Stimulated activated CD4-positive, alpha-beta T cell treated with anti-CD3 and anti-CD28 coated beads, Interleukin-15, amount 100 ng/mL, for 1 hour (primary cell): ENCODE measurements at places on chromosomes 2 and 18.

DNA sequence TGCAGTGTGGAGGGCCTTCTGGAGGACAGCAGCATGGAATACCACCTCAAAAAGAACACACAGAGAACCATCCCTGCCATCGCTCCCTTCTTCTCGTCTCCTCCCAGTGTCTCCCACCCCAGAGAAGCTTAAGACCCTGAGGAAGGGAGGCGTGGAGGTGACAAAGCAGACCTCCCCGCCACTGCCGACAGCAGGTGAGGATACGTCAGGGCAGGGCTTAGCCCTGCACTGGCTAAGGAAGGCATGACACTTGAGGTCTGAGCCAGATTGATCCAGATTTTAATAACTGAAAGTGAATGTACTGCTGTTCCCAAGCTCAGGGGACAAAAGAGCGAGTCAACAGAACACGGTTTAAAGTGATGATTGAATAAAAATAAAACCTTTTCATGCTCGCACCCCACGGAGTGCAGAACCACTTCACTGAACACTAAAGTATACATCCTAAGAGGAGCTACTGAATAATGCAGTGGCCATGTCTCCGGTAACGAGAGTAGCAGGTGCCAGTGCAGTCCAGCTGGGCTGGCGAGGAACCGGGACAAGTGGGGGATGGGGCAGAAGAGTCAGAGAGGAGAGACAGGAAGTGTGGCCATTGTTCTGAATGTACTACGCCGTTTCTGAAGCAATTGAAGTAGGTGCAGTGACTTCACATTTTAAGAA is 391.0 kb downstream of the CDH2 start:
- no peak for DNase-seq

DNA sequence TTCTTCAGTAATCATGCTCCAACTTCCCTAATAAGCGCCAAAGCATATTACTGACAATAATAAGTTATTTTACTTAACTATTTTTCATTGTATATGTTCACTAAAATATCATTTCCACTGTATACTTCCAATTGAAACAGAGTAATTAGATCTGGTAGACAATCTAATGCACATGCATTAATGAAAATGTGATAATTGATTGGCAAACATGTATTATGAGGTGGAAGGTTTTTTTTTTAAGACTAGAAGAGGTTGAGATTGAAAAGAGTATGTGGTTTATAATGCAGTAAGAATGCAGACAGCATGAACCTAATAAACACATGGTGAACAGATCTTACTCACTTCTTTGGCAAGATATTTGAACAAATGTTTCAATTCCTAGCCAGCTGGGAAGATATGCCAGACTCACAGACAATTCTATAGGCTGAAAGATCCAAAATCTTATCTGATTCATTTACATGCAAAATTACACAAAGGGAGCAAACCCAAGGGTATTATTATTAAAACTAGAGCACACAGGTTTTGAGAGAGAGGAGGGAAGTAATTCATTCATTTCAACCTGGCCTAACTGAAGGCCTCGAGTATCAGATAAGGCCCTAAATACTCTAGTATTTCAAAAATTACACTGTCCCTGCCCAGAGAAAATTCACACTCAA is 2.8 kb downstream of the NCKAP1 start:
- DNase-seq, result no peak

DNA sequence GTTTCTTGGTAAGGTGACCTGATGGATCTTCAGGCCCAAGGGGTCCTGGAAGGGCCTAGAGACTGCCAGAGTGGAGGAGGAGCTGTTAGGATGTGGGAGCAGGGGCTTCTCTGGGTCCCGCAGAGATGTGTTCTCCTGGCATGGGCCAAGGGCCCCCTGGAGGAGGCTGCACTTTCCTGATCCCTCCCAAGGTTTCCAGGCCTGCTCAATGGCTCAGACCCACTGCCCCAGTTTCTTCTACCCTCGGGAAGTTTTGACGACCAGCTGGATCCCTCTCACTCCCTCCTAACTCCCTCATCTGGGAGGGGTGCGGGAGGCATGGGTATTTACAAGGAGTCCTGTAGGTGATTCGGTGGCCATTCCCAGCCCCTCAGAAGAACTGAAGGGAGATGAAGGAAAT is 36.1 kb downstream of the COA5 start:
- DNase-seq, result no peak

GRCh38 chr2:143261986-143262385 is 132.8 kb downstream of the ARHGAP15 start:
- no peak for DNase-seq

DNA sequence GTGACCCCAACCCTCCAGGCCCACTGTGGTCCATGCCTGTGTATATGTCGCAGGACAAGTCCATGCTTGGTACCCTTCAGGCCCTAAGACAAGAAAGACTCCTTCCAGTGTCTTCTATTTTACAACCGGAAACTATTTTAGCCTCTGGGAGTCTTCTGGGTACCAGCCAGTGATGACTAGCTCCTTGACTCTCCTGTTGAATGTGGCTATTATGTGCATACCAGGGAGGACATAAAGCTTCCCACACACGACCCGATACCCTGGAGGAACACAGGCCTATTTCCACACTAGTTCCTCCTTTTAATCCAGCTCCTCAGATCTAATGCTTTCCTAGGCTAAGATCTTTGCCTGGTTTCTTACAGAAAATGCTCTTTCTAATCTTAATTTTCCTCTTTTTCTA is 178.1 kb downstream of the NCKAP5 start:
- DNase-seq, result no peak

DNA sequence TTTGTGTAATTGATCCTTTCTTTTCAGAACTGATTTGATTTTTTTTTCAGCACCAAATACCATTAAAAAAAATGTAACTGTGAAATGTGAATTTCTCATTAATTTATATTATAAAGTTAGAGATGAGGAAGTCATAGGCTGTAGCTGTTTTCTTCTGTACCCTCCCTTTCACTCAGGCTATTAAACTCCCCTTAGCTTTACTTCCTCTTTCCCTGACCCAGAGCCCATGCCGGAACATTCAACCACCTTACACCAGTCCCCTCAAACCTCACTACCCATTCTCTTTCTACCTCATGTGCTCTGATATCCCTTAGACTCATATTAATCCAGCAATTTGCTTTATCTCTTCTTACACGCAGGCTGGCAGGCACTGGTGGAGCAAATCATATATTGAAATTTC is 12.4 kb downstream of the GALNT5 start:
- no peak for DNase-seq

DNA sequence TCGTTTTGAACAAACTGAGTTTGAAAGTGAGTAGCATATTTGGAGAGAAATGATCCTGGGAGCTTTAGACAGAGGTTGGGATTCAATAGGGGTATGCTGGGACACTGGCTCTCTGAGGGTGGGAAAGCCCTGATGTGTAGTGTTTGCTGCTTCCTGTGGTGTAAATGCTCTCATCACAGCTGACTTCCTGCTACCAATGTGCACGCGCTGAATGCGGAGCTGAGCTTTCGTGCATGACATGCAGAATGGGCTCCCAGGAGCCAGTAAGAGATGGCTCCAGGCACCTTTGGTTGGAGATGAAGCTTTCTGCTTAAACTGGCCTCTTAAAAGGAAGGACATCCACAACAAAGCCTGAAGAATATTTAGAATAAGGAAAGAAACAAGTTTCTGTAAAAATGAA is 224.1 kb upstream of the CCDC150 start:
- DNase-seq, result no peak

GRCh38 chr2:8469709-8470493 is 212.0 kb upstream of the ID2 start:
- no peak for DNase-seq
